ENCODE measurements at places on chromosomes 1 and 21.

DNA sequence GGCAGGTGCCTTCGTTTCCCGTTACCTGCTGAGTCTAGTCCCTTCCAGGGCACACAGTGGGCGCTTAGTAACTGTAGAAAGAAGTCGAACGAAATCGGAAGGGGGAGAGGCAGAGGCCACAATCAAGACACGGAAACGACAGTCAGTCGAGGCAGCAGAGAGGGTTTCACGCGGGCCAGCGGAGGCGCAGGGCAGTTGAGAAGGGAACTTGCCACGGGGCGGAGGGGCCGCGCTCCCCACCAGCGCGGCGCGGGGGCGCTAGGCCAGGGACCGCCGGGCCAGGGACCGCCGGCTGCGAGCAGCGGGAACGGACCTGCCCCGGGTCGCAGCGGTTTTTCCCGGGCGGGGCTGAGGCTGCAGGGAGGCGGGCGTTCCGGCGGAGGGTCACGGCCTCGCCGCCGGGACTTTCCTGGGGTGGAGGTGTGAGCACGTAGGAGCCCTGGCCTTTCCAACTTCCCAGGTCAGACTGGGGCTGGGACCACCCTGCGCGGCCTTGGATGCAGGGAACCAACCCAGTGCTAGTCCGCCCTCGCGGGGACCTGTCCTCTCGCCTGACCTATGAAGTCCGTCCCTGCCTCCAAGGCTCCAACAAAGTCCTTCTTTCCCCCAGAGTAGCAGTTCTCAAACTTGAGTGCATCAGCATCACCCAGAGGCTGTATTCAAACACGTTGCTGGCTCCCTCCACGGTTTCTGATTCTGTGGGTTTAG lies 150.1 kb upstream of the FGGY start:
- DNase-seq: no peak

DNA sequence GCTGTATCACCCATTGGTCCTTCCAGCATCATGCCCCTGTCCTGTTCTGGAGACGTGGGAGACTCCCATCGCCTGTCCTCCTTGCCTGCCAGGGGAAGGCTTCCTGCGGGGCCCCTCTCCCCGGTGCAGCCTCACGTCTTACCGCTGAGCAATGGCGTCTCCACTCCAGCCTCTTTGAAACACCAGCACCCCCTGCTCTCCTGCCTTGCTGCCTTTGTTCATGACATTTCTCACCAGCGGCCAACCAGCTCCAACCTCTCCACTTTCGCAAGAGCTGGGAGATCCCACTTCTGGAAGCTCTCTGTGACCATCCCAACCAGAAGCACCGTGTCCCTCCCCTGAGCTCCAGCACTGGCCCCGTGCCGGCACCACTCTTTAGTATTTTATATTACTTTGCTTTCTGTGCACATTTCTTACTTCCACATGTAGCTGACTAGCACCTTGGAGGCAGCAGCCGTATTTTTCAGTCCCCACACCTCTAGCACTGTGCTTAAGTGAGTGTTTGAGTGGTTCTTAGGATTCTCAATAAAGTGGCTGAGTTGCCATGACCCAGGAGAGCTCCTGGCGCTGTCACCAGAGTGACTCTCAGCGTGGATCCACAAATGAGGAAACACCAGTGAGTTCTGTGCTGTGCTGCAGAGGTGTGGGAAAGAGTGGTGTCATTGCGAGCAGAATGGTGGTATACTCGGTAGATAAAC lies 83.5 kb downstream of the ATP5PO start:
- DNase-seq: no peak

DNA sequence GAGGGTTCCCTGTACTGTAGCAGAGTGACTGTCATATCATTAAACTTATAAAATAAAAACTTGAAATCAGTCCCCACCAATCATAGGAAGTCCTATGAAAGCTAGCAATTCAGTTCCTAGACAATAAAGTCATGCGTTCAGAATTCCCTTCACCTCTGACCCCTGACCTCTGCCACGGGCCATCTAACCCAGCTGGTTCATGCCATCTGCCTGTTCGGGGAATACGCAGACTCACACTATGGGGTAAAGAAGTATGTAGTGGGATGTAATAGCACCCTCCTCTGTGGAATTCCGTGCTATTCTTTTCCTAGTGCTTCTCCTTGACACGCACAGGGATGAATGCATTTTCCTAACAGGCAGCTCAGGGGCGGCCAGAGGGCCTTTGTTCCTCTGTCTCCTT lies 2.1 kb downstream of the GSTM4 start:
- no peak for DNase-seq

- no peak for DNase-seq
These were observed 22.3 kb upstream of the BMP8A start for GRCh38 chr1:39469150-39469549.

GRCh38 chr1:160217481-160218051 lies 12.4 kb downstream of the PEA15 start:
- no peak for DNase-seq

DNA sequence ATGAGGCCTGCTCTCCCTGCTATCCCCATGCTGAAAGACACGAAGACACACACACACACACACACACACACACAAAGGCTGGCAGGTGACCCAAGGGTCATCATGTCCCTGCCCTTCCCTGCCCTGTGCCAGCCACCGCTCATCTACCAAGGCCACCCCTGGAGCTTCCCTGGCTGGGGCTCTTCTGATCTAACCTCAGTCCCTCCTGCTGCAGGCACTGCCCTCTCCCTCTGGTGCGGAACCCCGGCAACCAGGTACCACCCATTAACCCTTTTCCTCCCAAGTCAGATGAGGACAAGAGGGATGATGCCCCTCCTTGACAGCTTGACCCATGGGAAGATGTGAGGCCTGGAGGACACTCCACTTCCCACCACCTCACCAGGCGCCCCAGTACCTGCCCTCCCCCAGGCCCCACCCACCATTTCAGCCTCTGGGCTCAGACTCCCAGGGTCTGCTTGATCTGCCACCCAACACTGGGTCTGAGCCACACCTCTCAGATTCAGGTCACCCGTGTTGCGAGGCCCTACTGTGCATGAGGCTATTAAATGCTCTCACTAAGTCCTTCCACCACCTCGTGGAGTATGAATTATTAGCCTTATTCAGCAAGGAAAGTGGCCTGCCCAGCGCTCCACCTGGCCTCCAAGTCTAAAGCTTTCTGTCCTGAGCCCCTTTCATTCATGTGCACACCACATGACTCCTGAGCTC lies 2.5 kb downstream of the SDC3 start:
- DNase-seq: no peak

- DNase-seq: no peak
These were observed 116.0 kb downstream of the BCAR3 start for GRCh38 chr1:93565496-93566206.

GRCh38 chr1:10962483-10962882 lies 50.0 kb upstream of the TARDBP start:
- peak; percentile 10 for DNase-seq

DNA sequence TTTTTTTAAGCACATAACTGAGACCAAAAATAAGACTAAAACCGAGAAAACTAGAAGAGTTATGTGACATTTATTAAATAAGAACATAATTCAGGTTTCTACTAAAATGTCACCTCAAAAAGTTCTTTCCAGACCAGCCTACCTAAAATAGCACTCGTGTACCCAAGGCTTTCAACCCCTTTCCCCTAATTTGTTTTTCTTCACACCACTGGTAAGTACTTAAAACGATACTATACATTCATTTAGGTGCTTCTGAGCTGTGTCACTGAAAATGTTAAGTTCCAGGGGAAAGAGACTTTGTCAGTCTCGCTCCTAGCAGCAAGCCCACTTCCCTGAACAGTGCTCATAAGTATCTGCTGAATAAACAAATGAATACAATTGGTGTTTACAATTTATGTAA lies 6.8 kb downstream of the RRAGC start:
- no peak for DNase-seq

DNA sequence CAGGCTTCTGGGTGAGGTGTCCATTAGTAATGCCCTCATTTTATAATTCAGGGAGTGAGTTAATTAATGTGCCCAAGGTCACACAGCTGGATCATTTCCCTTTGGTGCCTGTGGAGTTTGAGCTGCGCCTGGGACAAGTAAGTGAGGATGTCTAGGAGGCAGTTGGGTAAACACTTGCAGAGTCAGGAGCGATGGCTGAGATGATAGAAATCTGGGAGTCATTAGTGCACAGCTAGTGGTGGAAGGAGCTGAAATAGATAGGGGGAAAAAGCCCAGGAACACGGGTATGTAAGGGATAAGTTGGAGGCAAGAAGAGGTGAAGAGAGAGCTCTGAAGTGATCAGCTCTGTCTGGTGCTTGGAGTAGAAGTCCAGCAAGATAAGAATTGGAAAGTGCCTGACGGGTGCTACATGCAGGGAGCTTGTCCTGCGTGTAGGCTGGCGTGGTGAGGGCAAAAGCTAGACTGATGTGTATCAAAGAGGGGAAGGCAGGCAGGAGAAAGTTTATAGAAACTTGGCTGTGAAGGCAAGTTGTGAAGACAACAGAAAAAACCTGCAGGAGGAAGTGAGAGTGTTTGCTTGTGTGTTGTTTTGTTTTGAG lies 1.7 kb upstream of the SCAF4 start:
- DNase-seq: peak; percentile 18

- peak; percentile 94 for DNase-seq
These were observed 27.5 kb downstream of the ARID1A start for GRCh38 chr1:26723013-26723991.

GRCh38 chr1:65235867-65236805 lies 73.2 kb upstream of the DNAJC6 start:
- DNase-seq: peak; percentile 83

DNA sequence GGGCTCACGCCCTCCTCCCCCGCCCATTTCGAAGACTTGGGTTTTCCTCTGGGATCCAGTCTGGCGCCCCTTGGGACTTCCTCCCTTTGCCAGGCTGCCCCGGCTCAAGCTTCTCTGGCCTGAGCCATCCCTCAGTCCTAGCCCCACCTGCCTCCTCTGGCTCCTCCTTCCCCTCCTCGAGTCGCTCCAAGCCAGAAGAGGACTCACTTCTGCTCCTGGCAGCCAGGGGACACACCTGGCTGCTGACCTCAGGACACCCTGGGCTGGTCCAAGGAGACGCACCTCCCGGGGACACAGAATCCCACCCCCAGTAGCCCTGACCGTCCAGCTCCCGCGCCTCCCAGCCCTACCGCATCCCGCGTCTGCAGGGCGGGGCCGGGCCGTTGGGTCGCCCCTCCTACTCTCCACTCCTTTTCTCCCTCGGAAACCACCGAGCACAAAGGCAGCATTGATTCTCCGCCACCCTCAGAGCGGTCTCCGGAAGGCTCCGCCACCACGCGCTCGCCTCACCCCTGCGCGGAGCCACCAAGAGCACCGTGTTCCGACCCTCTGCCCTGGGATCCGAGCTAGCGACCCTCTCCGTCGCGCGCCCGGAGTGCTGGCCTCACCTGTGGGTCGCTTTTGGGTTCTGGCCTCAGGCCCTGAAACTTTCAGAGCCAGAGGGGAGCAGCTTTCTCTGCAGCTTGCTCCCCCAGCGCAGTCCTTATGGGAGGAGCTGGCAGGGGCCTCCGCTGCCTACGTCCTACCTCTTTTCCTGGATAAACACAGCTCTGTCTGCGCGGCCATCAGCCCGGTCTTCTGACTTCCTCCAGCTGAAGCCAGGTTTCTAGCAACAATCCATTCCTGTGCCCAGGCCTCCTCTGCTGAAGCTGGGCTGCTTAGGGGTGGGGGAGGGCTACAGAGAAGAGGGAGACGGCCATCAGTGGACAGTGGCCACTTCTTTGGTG lies at the start of gene C2CD4D:
Gene C2CD4D, minus strand, starts transcription at position 364 of the 947 bp plus-strand sequence. CDS start 831 bp downstream, outside the sequence.
- DNase-seq: no peak

GRCh38 chr1:204283711-204284651 lies 70.2 kb upstream of the GOLT1A start:
- peak; percentile 54 for DNase-seq

DNA sequence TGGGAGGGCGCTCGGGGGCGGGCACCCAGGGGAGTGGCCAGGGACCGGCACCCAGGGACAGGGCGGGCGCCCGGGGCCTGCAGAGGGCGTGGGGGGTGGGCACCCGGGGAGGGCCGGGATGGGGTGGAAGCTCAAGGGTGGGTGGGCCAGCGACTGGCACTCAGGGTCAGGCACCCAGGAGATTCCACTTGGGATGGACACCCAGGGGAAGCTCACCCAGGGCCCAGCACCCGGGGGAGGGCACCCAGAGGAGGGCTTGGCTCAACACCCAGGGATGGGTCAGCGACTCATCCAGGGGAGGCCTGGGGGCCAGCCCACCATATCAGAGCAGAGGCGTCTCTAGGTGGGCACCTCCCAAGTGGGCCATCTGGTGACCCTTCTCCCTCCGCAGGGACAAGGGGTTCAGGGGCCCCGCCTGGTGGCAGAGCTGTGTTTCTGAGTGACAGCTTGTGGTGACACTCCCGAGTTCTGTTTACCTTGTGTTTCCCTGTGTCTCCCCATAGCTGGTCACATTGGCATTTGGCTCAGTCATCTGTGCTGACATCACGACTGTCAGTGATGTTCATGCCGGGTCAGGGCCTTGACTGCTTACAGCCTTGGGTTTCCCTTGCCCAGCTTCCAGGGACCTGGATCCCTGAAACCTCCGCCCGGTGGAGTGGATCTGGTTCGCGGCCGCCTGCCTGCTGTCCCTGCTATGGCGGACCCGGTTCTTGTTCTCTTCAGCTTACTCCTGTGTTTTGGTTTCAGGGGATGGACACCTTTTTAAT lies 749 bp downstream of the IBA57 start:
- DNase-seq: peak; percentile 75

DNA sequence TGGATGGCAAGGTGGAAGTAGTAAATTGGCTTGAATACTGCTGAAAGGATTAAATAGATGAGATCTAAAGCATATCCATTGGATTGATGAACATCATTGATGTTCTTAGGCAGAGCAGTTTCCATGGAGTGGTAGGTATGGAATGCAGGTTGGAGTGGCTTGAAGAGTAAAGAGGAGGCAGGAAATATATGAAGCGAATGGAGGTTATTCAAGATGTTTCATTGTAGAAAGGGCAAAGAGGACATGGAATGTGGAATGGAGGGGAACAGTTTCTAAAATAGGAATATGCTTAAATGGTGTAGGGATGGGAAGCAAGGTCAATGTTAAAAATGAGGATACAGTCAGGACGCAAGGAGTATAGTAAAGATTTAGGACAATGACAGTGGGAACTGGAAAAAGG lies 6.1 kb downstream of the OSBPL9 start:
- no peak for DNase-seq

DNA sequence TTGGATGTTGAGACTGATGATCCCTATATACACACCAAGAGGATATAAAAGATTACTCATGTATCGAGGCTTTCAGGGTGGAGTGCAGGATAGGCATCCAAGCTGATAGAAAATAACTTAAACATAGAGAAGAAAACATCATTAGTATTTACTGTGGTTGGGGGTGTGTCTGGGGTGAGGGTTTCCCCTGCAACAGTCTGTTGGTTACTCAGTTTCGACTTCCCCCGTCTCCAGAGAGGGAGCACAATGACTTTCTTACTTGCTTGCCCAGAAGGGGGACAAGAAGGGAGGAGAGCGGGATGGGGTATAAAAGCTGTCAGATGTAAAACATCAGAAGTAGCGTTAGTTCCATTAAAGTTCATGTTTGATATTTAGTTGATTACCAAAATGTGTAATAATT lies 717.4 kb upstream of the ZP4 start:
- DNase-seq: no peak

GRCh38 chr1:3657578-3658230 lies 5.4 kb downstream of the TP73 start:
- DNase-seq: no peak

Data from OCI-M1 (cell line).